Esophagus squamous epithelium (tissue), 5 donors: ENCODE measurements at places on chromosomes 7 and 10.

- no peak for DNase-seq
Measured at GRCh38 chr10:47357911-47358310, 9.7 kb downstream of the RBP3 start.

- DNase-seq = no peak
Measured at GRCh38 chr10:15735763-15736162, 16.0 kb upstream of the ITGA8 start.

- DNase-seq = no peak
Measured at GRCh38 chr7:55504093-55504859, 68.0 kb downstream of the VOPP1 start.

DNA sequence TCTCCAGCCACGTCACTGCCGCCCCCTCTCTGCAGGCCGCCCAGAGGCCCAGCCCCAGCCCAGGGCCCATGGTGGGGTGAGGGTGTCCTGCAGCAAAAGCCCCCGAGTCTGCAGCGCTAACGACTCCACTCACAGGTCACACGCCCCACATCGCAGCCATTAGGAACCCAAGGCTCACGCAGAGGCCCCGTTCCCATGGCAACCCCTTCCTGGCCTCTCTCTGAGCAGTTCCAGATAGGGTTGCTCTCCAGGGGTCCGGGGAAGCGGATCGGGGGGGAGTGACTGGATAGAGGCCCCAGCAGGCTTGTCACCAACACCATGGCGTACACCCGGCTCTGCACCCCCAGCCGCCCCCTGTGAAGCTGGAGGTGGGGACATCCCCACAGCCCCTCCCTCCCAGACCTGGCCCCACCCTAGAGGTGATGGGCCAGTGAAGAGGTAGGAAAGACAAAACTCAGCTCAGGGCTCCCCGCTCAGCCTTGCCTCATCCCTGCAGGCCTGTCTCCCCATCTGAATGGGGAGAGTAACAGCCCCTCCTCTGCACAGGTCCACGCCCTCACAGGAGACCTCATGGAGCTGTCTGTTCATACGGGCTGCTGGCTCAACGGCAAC is 41.2 kb downstream of the TNRC18 start:
- no peak for DNase-seq
